Endothelial cell of umbilical vein (primary cell): ENCODE measurements at places on chromosomes 6 and 20. TPM values are rescaled to one million over a fixed set of nuclear protein-coding genes. Genes with fewer than 3 reads are reported as not detected.

DNA sequence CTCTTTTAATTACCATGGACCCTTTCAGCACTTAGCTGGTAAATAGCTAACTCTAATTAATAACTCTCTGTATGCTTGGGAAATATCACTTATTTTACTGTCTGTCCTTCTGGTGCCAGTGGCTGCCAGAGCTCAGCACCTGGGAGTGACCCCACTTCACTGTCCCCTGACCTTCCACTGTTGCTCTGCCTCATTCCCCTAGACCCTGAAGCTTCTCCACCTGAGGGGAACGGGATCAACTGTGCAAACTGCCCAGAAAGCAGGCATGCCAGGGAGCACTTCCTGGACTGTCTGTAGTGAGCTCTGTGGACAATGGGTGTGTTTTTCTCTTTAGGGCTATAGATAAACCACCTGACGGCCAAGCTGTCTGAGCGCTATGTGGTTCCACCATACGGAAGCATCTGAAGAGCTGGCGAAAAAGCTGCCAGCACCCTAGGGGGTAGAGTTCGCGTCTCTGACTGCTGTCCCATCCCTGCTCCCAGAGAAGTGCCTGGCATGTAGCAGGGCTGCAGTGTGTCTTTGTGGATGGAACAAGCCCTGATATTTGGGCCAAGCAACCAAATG, 106.3 kb upstream of the FOXA2 start:
- DNase-seq = no peak

DNA sequence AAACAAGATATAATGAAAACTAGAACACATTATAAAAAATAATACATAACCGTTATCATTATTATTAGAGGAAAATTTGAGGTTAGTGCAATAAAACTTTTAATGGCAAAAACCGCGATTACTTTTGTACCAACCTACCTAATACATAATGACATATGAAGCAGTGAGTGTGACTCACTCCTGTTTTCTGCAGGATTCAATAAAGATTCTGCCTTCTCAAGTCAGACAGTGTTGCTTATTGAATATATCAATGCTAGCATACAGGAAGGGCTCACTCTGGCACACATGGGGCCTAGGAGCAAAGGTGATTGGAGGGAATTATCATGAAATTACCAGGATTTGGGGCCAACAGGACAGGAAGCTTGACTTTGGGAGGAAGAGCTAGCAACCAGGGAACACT, 230.8 kb upstream of the CEP162 start:
- DNase-seq = no peak

DNA sequence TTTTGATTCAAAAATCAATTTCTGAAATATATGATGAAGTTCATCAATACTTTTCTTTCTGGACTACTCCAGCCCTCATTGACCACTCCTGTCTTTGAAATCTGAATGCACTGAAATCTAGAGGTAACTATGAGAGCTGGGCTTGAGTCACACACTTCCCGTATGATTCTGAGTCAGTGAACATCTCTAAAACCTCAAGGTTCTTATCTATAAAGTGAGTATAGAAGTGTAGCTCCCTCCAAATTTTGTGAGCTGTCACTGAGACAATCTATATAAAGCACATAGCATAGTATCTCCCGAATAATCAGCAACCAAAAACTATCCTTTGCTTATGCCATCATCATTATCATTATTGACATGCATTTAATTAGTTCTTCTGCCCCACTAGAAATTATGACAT, 182.4 kb downstream of the TSHZ2 start:
- DNase-seq = no peak

GRCh38 chr20:62299666-62300236, 3.0 kb upstream of the ADRM1 start:
- no peak for DNase-seq

GRCh38 chr20:18403269-18403668, 63.6 kb downstream of the DZANK1 start:
- no peak for DNase-seq

GRCh38 chr6:44058617-44059358, 68.5 kb downstream of the MRPL14 start:
- peak; percentile 95 for DNase-seq

GRCh38 chr20:62025832-62026563, 39.7 kb downstream of the TAF4 start:
- peak; percentile 78 for DNase-seq

- no peak for DNase-seq
Measured at GRCh38 chr6:156545931-156546330, 231.2 kb upstream of the ARID1B start.

GRCh38 chr20:58059260-58059544, 169.3 kb downstream of the ANKRD60 start:
- no peak for DNase-seq

- DNase-seq = no peak
Measured at GRCh38 chr6:40359808-40360207, 227.4 kb downstream of the LRFN2 start.

DNA sequence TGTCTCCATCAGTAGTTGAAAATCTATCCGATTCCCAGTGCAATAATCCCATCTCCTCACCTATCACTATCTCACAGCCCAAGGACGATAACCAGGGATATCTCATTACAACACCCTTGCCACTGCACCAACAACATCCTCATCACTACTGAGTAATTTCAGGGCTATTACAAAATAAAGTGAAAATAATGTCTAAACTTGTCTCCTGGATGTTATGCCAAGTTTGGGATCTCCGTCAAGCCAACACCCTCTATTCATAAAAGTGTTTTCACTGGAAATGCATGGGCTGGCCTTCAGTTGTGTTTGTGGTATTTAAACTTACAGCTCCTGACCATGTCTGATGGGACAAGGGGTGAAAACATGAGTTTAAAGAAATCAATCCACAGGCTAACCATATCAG, 42.0 kb upstream of the STMND1 start:
- DNase-seq = no peak

GRCh38 chr20:48716541-48716940, 111.3 kb downstream of the PREX1 start:
- no peak for DNase-seq

- no peak for DNase-seq
Measured at GRCh38 chr20:48190757-48191156, 405.5 kb upstream of the SULF2 start.

DNA sequence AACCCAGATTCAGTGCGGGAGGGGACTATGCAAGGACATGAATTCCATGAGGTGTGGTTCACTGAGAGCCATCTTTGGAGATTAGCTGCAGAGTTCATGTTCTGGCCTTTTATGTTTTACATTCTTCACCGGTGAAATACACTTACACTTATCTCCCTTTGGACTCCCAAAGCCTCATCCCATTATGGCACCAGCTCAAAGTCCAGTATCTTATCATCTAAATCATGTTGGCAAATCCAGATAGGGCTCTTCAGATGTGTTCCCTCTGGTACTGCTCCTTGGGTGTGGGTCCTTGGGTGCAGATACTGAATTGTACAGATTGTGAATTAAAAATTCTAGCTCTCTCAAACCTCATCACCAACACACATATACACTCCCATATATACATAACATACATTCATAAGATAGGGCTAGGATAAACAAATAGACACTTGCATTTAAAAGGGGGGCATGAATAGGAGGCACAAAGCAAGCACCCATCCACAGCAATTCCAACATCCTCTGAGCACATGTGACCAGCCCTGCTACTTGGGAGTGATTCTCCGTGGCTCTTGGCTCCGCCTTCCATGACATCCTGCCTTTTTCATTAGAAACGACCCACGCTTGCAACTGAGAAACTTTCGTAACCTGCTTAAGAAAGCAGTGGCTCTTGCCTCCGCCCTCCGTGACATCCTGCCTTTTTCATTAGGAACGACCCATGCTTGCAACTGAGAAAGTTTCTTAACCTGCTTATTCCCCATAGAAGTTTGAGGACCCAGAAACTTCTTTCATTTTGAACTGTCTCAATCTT, 53.6 kb upstream of the LRRC1 start:
- DNase-seq = no peak

- DNase-seq = no peak
Measured at GRCh38 chr6:83872386-83873118, 13.1 kb downstream of the CYB5R4 start.

DNA sequence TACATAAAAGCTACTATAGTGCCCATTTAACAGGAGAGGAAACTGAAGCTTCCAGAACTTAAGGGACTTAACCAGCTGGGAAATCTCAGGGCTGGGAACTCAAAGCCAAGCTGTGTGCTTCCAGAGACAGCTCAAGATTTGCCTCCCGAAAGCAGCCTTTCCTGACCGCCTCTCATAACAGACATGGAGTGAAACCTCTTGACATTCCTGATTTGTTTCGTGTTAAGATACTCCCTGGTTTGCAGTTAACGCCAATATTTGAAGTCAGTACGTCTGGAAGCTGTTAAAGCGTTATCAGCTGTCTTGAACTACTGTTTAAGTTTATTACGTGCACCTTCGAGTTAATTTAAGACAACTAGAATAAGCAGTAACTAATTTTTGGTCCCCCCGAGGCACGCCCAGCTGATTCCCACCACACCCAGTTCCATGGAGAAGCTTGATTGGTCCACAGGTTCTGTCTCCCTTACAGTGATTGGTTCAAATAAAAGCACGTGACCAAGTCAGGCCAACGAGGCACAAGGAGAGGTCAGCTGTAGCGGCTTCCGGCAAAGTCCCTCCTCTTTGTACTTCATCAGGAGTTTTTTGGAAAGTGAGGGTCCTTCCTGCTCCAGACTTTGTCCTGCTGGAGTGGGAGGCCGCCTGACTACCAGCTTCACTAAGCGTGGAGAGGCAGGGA, 8.9 kb upstream of the TCP11 start:
- DNase-seq = no peak

DNA sequence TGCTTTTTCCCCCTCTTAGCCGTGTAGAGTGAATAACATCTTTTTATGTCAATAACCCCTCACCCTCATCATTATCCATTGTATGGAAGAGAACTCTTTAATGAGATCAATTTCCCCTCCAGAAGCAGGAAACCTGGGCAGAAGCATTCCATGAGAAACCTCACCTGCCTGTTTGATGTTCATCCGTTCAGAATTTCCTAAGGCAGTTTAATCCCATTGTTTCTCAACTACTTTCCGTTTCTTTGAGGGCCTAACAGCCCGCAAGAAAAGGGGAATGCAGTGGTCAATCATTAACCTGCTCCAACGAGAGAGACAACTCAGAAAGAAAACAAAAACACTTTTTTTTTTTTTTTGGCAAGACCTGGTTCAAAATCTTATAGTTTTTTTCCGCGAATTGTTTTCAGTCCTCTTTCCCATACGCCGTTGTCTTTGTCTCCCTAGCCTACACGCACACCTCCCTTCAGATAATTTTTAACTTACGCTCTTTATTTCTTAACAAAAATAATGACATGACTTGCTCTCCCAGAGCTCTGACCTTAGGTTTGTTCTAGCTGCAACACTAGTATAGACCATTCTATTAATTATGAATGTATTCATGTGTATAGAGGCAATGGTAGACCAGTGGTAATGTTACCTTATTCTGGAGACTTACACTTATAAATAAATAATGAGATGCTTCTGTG, 25.6 kb upstream of the ID4 start:
- no peak for DNase-seq

GRCh38 chr6:81562169-81562568, 190.3 kb downstream of the TENT5A start:
- no peak for DNase-seq

GRCh38 chr6:39416728-39417127, 94.2 kb upstream of the KCNK16 start:
- DNase-seq = no peak

DNA sequence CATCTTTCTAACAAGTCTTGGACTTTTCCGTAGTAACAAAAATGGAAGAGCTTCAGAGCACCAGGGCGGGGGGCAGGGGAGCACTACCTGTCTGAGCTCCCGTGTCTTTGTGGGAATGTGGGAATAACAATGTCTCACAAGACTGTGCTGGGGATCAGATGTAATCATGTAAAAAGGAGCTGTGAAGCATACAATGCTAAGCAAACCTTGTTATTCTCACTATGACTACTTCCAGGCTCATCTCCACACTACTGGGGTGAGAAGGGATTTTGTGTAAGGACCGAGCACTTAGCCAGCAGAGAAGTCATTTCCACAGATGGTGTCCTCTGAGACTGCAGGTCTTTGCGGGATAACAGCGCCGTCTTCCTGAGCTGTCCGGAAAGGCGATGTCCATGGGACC, 27.1 kb downstream of the PRR18 start:
- DNase-seq = no peak

DNA sequence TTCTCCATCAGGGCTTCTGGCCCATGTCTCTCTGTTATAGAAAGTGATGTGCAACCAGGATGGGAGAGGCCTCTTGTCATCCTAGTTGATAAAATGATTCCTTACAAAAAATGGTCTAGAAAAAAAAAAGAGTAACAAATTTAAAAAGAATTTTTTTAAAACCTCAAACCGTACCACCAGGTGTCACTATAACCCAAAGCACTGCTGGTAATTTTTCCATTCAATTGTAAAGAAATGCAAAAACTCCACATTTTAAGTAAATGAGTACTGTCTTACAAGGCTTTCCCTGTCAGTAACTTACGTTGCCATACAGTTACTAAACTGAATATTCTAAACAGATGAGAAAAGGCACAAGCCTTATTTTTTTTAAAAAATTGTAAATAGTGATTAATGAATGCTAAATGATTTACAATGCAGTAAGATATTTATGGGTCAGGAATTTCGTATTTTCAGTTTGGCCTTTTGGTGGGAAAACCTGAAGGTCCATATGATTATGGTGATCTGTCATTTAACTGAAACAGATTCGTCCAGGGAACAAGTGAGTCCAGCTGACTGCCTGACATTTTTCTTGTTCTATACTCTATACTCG, 95.4 kb downstream of the OGFRL1 start:
- DNase-seq = peak; percentile 84

DNA sequence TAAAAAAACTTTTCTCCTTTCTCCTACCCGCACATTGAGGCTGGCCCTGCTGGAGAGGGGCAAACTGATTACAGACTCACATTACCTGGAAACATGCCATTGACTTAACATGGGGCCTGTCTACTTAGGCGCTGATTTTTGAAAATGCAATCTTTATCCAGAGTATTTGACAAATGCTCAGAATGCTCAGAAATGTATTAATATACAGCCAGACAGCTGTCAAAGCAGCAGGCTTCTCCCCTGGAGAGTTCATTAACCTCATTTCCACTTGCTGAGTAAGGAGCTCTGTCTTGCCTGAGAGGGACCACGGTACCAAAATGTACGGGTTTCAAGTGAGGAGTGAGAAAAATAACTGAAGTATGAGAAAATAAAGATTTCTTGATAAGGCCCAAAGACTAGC, 95.7 kb downstream of the PAX1 start:
- no peak for DNase-seq

GRCh38 chr6:111580401-111580800, 25.3 kb downstream of the TRAF3IP2 start:
- no peak for DNase-seq

- no peak for DNase-seq
Measured at GRCh38 chr6:119303164-119303887, 46.2 kb downstream of the MAN1A1 start.

- DNase-seq = no peak
Measured at GRCh38 chr20:37540001-37540400, 12.3 kb upstream of the BLCAP start.

GRCh38 chr6:134850721-134851305, 99.1 kb downstream of the ALDH8A1 start:
- no peak for DNase-seq

- DNase-seq = no peak
Measured at GRCh38 chr6:44390158-44390683, 2.7 kb downstream of the CDC5L start.

The EDN3 gene
- not detected in 2 replicates for total RNA-seq

The PROKR2 gene
- total RNA-seq = not detected in 2 replicates

The ADAT2 gene
- total RNA-seq = 9.8 and 11.3 TPM in 2 replicates

The VSX1 gene
- total RNA-seq = not detected in 2 replicates

The AFG1L gene
- total RNA-seq = 6.0 and 6.2 TPM in 2 replicates

The BACH2 gene
- 5.6 and 5.9 TPM in 2 replicates for total RNA-seq

The NKAPL gene
- total RNA-seq = 1.1 and 1.6 TPM in 2 replicates

The SPO11 gene
- not detected in 2 replicates for total RNA-seq

The RIPOR3 gene
- total RNA-seq = not detected in 2 replicates
